Endothelial cell (in vitro differentiated cells): ENCODE measurements at places on chromosomes 2 and 18. TPM values are rescaled to one million over a fixed set of nuclear protein-coding genes. Genes with fewer than 3 reads are reported as not detected.
A peak's percentile ranks its signal among the peaks of the same experiment; 100 is the strongest.

The NMS gene
- total RNA-seq: not detected

The EFEMP1 gene
- 2.3 TPM for total RNA-seq

The SEPTIN10 gene
- 69.8 TPM for total RNA-seq

The CIDEA gene
- total RNA-seq: 0.97 TPM

The SRD5A2 gene
- total RNA-seq: 0.64 TPM

The DDX18 gene
- 67.3 TPM for total RNA-seq

The KHK gene
- total RNA-seq: 1.4 TPM

The B4GALT6 gene
- total RNA-seq: 31.6 TPM

The UGT1A5 gene
- not detected for total RNA-seq

- no peak for DNase-seq
Measured at GRCh38 chr18:29147944-29148343, 971.0 kb upstream of the CDH2 start.

- DNase-seq: no peak
Measured at GRCh38 chr2:71129114-71129901, 721 bp downstream of the MCEE start.

DNA sequence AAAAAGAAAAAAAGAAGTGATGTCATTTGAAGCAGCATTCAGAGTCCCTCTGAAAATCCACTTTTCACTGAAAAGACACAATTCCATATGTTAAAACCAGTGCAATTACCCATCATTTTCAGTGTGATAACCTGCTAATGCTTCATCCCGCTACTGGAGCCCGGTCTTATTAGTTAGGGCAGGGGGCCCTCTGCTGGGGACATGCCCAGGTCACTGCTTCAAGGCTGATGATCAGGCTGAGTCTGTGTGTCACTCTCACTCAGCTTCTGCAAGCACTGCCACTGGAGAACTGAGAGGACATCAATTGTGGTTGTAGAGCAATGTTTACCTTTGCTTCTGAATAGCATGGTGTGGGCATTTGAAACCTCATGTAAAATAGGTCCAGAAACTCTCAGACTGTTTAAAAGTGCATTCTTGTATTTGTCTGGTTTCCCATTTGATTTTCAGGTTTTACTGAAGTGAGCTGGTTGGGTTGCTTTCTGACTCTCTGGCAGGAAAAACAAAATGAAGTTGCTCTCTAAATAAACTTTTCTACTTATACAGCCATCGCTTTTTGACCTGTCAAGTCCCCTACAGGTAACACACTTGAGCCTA is 49.2 kb upstream of the NXPH2 start:
- peak; percentile 74 for DNase-seq

- no peak for DNase-seq
Measured at GRCh38 chr2:235636546-235636945, 142.7 kb downstream of the AGAP1 start.

- DNase-seq: no peak
Measured at GRCh38 chr2:3036432-3037125, 341.0 kb downstream of the EIPR1 start.

DNA sequence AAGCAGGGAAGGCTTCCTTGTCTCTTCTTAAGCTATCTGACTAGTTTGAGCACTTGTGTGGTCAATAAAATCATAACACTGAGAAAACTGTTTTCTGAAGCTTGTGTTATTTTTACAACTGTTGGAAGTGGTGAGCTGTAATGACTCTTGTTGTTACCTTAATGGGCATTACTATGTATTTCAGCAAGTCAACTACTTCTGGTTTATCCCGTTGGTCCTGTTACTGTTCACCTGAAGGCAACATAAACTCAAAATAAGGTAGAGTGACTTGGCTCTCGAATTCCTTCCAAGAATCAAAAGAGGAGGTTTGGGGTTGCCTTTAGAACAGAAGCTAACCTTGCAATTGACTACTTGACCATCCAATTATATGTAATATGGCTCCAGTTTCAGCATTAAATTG is 23.2 kb upstream of the FIGN start:
- no peak for DNase-seq

GRCh38 chr2:22801970-22802369 is 583.0 kb upstream of the KLHL29 start:
- DNase-seq: no peak

- no peak for DNase-seq
Measured at GRCh38 chr18:27778925-27779324, 398.0 kb downstream of the CDH2 start.

GRCh38 chr2:174333017-174333371 is 1.8 kb upstream of the SP9 start:
- DNase-seq: no peak
